Posterior cingulate gyrus (tissue), 11 donors: ENCODE measurements at places on chromosomes 5 and 9.

DNA sequence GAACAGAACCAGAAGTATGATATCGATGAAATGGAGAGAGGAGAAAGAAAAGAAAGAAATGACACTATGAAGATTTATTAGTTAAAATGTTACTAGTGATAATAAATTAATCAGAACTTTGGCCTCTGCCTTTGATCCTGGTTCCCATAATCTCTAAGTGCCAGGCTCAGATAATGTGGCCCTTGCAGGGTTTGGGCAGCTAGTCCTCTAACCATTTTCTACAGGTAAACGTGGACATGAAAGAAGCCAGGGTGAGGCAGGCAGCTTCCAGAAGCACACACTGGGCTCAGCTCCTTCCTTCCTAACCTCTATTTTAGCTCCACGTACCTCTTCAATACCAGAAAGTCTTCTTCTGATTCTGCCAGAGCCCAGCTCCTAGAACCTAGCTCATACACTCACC lies 30.6 kb downstream of the SYK start:
- no peak for DNase-seq

DNA sequence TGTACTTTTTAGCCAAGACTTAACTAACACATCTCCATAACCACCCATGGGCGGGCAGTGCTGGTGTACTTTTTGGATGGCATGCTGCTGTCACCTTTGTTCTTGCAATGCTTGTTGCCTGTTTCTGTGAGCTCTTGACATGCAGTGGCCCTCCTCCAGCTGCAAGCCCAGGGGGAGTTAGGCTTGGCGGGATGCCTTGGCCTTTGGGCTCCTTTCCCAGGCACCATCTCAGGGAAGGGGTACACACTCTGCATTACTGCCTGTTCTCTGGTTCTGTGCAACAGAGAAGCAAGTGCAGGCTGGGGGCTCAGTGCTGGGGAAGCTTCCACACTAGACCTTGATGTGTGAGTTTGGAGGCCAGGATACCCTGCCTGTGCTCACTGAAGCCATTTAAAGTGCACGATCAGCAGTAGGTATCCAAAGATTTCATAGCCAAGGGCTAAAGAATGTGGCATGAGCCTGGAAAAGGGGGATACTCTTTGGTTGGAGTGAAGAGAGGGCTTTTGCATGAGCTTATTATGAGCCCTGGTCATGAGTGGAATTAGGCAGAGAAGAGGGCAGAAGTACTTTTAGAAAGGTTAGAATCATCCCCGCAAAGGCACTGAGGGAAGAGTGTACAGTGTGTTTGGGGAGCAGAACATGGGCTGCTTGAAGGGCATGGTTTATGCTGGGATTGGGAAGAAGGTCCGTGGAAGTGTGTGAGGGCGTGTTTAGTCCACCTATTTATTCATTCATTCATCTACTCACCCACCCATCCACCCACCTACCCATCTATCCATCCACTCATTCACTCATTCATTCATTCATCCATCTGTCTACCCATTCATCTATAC lies 22.5 kb downstream of the PSAT1 start:
- peak; percentile 40 for DNase-seq

DNA sequence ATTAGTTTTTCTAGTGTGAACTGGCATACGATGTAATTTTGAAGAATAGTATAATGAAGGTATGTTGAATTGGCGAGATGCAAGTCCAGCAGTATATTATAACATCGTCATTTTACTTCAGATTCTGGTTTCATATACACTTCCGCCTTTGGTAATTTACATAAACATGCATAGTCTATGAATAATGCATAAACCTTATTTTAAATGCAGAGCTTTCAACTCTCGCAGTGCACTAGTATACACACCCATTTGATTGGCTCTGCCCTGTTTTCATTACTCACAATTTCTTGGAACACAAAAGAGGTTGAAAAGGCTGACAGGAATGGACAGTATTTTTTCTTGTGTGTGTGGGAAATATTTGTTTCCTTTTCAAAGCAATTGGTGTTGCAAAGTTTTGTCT lies 128.9 kb upstream of the CCNH start:
- DNase-seq = no peak

DNA sequence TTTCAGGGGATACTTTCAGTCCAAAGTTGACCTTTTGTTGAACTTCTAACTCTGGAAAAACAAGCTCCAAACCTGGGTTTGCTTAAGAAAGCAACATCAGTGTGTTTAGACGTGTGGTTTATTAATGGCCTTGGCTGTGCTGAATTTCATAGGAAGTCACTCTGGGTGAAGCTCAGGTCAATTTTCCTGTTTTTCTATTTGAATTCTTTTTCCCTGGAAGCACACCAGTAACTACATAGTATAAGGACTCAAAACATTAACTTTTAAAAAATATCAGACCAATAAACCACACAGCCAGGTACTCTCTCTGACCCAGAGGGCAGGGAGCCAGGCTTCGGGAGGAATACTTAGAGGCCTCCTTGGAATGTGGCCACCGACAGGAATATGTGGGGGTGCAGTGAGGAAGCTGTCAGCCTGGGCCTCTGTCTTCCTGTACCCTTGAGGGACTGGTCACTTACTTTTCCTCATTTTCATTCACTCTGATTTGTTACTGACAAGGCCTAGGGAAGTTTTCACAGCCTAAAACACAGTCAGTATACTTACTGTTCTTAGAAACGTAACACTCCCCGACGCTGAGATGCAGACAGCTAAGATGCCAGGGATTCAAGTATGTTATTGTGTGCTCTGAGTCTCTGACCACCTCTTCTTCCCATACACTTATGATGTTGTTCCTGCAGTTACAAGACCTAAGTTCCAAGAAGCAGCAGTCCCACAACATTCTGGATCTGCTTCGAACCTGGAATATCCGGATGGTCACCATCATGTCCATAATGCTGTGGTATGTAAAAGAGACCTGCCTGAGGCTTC lies 18.9 kb downstream of the SLC22A5 start:
- no peak for DNase-seq

GRCh38 chr5:66708368-66708767 lies 112.2 kb downstream of the MAST4 start:
- DNase-seq = no peak

- no peak for DNase-seq
These were observed 3.9 kb downstream of the VCAN start for GRCh38 chr5:83475391-83475863.

DNA sequence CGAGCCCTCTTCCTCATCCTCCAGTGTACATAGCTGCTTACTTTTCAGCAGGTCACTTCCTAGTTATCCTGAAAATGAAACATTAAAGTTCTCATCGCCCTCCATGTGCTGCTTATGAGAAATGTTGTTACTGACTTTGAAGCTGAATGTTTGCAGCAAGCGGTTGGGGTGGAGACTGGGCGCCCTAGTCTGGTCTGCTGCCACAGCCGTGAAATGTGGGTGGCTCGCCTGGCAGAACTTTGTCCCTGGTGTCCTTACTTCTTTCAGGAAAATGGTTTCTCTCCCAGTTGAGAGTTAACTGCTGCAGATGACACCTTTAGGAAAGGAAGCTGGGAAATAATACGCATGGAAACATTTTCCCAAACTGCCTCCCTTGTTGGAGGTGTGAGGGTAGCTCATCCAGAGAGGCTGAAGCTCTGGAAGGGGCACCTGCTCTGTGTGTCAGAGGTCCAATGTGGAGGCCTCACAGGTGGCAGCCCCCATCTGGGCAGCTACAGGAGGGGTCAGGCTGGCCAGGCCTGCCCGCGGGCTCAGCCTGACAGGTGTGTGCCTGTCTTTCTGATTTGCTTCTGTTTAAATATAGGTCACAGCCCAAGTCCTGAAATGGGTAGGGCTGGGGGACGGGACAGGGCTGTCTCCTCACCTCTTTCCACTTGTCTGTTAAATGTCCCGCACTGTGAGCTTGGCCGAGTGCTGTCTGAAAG lies 24.0 kb downstream of the TRAF2 start:
- peak; percentile 36 for DNase-seq

DNA sequence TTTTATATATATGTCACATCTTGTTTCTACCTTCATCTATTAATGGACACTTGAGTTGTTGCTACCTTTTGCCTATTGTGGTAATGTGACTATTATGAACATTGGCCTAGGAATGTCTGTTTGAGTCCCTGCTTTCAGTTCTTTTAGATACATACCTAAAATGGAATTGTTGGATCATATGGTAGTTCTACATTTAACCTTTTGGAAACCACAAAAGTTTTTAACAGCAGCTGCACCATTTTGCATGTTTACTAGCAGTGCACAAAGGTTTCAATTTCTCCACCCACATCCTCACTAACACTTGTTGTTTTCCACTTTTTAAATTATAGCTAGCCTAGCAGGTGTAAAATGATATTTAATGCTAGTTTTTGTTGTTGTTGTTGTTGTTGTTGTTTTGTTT lies 88.4 kb downstream of the GALNT10 start:
- no peak for DNase-seq

- DNase-seq = no peak
These were observed 266.5 kb upstream of the EFNA5 start for GRCh38 chr5:107937204-107937603.

DNA sequence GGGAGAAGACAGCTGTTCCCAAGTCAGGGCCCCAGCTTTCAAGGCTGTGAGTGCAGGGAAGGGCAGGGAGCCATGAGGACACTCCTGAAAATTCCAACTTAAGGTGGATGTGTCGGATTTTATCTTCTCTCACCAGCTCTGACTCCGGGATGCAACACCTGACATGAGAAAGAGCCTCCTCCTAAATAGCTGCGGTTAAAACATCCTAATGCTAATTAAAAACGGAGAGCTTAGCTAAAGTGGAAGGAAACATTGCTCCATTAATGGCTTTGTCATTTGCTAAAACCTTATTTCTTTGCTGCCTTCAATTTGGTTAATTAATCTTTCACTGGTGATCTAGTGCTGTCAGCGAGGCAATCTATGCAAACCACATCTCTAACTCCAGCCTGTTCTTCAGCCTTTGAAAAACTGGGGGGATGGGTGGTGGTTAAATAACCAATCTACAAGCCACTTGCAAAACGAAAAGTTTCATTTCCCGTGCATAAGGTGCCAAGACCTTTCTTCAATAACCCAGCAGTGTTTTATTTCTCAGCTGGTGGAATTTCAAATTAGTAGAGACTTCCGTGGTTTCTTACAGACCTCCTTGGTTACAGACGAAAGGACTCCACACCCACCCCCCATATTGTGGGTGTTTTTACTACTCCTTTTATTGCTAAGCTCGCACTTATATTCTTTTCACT lies 379.6 kb downstream of the MLLT3 start:
- no peak for DNase-seq

DNA sequence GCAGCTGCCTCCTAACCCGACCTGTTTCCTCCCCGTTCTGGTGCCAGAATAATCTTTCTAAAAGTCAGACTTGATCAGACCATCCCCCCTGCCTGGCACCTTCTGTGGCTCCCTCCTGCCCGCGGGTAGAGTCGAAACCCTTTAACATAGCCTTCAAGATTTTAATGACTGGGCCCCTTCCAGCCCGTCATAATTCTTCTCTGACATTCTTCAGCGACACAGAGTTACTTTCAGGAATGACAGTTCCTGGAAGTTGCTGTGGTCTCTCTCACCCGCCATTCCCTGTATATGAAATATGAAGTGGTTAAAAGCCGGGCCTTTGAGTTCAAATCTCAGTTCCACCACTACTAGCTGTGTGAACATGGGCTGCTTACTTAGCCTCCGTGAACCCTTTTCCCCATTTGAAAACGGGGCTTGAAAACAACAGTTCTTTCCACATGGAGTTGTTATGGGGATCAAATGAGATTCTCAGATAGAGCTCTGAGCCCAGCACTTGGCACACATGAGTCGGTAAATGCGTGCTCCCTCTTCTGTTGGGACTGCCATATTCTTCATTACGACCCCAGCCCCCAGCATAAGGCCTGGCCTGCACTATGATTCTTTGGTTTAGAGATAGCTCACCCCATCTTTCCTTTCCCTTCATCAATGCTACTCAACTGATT lies 737 bp downstream of the NANS start:
- no peak for DNase-seq

GRCh38 chr5:4797445-4797844 lies 342.7 kb upstream of the ADAMTS16 start:
- DNase-seq = no peak

- DNase-seq = no peak
These were observed 8.0 kb upstream of the UBAC1 start for GRCh38 chr9:135969064-135969683.

GRCh38 chr9:29548436-29548835 lies 1975.2 kb upstream of the C9orf72 start:
- no peak for DNase-seq

DNA sequence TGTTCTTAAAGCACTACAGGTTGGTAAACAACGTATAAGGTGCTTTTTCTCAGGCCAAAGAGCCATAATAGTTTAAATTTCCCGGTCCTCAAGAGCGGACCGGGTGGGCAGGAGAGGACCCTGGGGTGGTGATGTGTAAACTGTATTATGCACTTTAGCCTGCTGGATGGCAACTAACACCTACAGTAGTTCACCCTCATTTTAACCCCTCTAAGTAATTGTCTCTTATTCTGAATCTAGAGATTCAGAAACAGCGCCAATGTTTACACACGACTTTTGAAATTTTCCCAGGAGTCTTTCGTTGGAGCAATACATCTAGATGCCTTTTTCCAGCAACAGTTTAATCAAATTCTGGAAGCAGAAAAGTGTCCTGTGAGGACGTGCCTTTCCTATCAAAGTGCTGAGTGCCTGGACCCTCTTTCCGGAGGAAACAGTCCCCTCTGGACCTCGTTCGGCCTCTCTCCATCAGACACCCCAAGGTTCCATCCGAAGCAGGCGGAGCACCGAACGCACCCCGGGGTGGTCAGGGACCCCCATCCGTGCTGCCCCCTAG lies 676 bp upstream of the OCLN start:
- no peak for DNase-seq

GRCh38 chr5:17302106-17302505 lies 84.7 kb downstream of the BASP1 start:
- no peak for DNase-seq

- no peak for DNase-seq
These were observed 8.3 kb downstream of the BAG1 start for GRCh38 chr9:33256236-33256635.

DNA sequence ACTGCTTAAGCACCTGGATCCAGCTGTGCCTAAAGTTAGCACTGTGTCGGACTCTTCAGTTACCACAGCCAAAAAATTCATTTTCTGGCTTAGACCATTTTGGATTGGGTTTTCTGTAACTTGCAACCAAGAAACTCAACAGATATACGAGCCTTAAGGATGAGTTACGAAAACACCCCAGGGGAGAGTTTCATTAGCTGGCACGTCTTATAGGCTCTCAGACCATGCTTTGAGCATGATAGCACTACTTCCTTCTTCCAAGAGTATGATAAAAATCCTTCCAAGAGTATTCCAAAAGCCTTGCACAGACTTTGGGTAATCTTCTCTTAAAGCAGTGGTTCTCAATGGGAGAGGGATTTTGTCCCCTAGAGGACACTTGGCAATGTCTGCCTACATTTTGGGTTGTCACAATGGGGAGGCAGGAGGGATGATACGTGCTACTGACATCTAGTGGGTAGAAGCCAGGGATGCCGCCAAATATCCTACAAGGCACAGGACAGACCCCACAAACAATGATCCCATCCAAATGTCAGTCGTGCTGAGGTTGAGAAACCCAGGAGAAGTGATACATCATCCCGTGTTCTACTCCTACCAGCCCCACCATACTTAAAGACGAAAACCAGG lies 64.8 kb downstream of the SMIM23 start:
- no peak for DNase-seq

- DNase-seq = no peak
These were observed 36.5 kb downstream of the WWC1 start for GRCh38 chr5:168327994-168328393.

GRCh38 chr9:107675351-107676259 lies 186.0 kb upstream of the KLF4 start:
- DNase-seq = no peak
